ENCODE measurements at places on chromosomes 5 and 9.

- no peak for DNase-seq
Observed at GRCh38 chr5:139725073-139725830, 70.4 kb upstream of the PSD2 start.

DNA sequence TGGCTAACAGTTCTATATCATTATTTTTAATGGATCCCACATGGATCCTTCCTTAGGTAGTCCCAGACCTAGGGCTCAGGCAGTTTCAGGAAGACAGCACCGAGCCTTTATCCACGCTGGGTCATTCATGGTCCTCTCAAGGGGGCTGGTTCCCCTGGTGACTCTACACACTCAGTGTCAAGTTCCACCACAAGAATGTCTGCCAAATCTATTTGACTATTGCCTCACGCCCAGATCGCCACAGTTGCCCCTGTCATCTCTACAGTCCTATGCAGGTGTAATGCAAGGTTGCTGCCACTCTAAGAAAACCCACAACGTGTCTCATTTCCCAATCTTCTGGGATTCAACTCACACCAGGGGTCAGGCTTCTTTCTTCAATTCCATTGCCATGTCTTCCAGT lies 8.0 kb upstream of the ZNF366 start:
- no peak for DNase-seq

GRCh38 chr9:32161209-32161608 lies 223.2 kb upstream of the ACO1 start:
- no peak for DNase-seq

GRCh38 chr5:78527925-78528324 lies 120.6 kb downstream of the LHFPL2 start:
- no peak for DNase-seq

- DNase-seq, result no peak
Observed at GRCh38 chr9:89448821-89449220, 49.1 kb downstream of the SEMA4D start.

Measured in CD4-positive, CD25-positive, alpha-beta regulatory T cell (primary cell).